Activated CD4-positive, alpha-beta T cell treated with anti-CD3 and anti-CD28 coated beads, Interleukin-2, amount 50 U/mL, for 24 hours (primary cell): ENCODE measurements at places on chromosomes 7 and 10.

GRCh38 chr7:149728491-149729375 lies 44.7 kb downstream of the ZNF467 start:
- no peak for DNase-seq

DNA sequence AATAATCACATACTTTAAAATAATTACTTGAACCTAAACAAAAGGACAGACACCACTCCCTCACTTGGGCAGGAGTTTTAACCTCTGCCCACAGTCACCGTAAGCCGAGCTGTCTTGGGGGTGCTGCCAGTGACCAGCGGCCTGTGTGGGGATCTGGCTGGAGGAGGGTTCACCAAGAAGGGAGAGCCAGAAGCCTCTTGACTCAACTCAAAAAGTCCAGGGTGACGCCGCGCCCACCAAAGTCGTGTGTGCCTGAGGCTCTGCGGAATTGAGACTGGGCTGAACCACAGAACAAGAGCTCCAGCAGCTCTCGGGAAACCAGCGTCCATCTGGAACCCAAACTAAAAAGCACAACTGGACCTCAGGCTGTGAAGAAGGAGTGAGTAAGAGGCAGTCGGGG lies 35.8 kb downstream of the ZFAND2A start:
- DNase-seq = no peak

GRCh38 chr10:101920546-101920945 lies 76.9 kb upstream of the KCNIP2 start:
- DNase-seq = no peak

DNA sequence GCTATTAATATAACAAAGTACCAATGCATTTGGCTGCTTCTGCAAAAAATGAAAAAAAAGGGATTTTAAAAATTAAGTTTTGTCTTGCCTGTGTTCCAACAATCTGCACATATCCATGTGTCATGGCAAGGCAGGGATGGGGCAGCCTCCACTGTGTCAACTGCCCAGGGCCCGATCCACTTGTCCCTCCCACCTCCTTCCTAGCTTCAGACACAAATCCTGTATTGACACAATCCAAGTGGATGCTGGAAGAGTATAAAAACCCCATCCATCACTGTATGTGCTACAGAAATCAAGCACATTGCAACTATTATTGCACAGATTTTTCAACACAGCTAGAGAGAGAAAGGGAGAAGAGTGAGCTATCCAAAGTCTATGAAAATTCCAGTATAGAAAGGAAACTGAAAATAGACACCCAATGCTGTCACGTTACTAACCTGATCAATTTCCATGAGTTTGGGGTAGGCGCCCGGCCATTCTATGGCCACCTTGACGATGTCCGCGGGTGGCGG lies 106.4 kb downstream of the ELMO1 start:
- no peak for DNase-seq

GRCh38 chr10:102246261-102246660 lies 929 bp downstream of the GBF1 start:
- no peak for DNase-seq

DNA sequence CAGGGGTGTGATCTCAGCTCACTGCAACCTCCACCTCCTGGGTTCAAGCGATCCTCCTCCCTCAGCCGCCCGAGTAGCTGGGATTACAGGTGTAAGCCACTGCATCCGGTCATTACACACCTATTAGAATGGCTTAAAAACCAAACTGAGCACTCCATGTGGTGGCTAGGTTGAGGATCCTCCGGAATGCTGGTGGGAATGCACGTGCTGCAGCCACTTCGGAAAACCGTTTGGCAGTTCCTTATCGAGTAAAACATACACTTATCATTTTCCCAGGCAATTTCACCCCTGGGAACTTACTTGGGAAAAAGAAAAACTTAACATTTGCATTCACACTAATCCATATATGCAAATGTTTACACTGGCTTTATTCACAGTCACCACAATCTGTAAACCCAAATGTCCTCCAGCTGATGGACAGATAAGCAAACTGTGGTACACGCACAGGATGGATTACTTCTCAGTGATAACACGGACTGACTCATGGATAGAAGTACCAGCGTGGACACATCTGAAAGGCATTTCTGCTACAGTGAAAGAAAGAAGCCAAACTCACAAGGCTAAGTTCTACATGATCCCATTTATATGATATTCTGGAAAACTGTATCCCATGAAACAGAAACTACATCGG lies 20.4 kb downstream of the RFC2 start:
- DNase-seq = no peak

DNA sequence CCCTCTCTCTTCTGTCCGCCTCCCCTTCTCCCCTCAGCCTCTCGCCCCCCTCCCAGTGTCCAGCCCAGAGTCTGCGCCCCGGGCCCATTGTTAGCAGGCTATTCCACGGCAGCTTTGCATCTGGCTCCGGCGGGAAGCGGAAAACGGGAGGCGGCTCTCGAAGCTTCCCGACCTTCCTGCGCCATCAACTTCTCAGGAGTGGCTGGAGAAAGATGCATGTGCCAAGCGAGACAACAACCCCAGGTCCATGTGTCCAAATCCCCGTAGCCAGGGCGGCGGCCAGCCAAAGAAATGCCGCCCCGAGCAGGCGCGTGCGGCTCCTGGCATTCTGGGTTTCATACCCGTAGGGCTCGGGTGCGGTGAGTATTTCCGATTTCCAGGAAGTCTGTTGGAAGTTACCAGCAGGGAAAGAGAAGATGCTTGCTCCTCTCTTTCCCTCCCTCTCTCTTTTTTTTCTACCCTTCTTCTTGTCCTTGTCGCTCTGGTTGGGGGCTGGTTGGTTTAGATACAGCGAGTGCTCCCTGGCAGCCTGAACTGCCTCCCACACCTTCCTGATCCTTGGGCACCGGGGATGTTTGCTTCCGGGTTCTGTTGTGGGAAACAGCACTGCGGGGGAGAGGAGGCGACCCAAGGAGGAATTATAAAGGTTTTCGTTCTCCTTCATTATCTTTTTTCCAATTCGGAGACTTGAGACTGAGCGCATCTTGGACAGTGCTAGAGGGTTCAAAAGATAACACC lies 1.2 kb upstream of the HOXA2 start:
- DNase-seq = no peak

DNA sequence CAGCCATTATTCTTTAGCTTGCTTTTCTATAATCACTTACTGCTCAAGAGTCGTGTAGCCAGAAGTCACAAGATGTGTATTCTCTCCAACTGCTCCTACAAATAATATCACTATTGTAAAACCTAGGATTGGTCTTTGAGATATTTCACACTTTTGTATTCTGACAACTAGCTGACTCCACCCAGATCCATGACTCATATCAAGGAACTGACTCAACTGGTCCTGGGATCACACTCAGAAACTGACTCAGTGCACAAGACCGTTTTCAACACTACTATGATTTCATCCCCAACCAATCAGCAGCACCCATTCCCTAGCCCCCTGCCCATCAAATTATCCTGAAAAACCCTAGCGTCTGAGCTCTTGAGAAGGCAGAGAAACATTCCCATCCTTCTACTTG lies 56.5 kb upstream of the ORC5 start:
- no peak for DNase-seq

DNA sequence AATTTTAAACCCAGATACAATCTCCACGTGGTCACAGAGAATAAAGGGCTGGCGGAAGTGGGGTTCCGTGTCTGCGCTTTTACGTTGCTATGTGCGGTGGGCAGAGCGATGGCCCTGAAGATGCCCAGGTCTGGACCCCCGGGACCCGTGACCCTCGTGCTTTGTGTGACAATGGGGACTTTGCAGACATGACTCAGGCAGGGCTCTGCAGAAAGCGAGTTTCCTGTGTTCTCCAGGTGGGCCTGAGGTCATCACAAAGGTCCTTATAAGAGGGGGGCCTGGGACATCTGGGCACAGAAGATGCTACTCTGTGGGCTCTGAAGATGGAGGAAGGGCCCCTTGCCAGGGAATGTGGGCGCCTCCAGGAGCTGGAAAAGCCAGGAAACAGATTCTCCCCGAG lies 95.3 kb downstream of the ELFN1 start:
- DNase-seq = no peak

- no peak for DNase-seq
These were observed 17.3 kb upstream of the ADARB2 start for GRCh38 chr10:1754506-1755153.
